ENCODE measurements at places on chromosomes 11 and 22.
A peak's percentile ranks its signal among the peaks of the same experiment; 100 is the strongest.

- DNase-seq: no peak
Observed at GRCh38 chr11:86138958-86139357, 70.1 kb upstream of the PICALM start.

GRCh38 chr11:129965248-129965647 lies 37.4 kb downstream of the PRDM10 start:
- DNase-seq: no peak

DNA sequence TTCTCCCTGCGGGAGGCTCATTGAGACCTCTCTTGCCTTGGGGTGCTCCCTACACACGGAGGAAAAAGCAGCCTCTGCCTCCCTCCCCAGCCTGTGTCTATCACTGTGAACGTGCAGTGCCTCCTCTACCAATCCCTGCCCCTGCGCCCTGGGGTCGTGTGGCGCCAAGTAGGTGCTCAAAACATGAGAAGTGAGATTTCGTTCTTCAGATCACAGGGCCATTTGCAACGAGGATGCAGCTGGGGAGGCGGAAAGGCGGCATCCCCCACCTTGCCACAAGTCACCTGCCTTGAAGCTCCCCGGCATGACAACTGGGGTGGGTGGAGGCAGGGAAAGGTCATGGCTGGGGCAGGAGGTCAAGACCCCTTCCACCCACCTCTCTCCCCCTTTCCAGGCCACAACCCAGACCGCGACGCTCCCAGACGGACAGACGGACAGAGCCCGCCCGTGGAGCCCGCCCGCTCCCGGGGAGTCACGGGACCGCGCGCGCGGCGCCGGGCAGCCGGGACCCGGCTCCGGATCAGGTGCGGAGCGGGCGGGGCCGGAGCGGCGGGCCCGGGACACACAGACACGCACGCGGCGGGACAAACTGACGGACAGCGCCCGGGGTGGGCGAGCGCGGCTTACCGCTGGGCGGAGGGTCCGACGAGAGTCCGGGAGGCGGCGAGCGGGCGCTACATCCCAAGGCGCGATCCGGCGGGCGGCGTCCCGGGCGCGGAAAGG lies 485 bp downstream of the KCNJ4 start:
- peak; percentile 14 for DNase-seq

- no peak for DNase-seq
Observed at GRCh38 chr11:26473216-26474194, 98.6 kb downstream of the MUC15 start.

DNA sequence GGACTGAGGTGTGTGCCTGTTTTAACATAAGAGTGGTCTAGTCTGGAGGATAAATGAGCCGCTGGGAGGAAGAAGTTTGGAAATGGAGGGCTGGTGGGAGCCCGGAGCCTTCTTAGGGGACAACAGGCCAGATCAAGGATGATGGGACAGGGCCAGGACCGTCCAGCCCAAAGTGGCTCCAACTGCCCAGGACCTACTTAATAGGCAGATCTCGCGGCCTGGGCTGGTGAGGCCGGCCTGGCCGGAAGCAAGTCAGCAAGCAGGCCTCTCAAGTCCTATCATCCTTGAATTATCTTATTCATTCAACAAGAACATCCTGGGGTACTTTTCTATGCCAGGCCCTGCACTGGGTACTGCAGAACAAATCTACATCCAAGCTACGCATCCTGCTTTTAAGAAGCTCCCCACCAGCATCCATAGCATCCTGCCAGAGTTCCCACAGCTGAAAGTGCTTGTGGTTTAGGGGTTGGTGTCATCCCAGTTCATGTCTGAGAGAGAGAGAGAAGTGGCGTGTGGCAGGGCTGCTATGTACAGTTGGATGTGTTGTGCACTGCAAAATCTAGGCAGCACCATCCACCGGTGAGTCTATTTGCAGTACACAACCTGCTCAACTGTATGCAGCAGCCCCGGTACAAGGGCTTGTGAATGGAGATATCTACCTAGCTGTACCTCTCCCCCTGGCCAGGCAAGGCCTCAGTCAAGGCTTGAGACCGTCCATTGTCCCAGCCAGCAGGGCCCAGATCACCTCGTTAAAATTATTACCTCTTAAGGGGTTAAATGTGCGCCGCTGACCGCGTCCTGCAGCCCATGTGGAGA lies 82.1 kb downstream of the FBLN1 start:
- no peak for DNase-seq

GRCh38 chr22:22022947-22023534 lies 40.5 kb upstream of the TOP3B start:
- no peak for DNase-seq

DNA sequence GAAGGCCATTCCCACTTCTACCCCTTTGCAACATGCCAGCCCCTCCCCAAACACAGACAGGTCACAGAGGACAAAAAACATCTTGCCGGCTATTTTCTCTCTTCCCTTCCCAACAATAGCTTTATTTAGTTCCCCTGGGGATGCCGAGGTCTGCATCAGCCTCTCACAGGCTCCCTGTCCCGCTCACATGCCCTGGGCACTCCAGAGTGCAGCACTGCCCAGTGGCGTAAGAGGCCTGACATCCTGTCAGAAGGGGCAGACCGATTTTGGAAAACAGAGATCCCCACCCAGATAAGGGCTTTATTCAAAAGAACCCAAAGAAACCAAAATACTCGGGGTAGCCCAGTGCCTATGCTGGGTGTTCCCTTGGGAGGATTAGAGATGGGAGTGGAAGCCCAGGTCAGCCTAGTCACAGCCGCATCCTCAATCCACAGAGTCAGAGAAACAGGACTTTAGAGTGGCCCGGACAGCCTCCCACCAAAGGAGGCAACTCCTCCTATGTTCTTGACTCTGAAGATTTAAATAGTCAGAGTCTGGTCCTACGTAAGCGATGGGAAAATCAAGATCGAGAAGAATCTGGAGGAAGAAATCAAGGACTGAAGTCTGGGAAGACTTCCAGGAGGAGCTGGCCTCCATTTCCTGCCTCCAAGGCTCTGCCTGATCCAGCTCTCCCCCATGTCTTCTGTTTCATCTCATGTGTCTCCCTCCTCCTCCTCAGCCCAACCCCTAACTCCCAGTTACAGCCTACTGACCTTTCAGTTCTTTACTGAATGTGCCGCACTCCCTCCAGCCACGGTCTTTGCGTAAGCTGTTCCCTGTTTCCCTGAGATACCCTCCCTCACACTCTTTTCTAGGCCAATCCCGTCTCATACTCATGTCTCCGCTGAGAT lies 129.3 kb downstream of the FBXO7 start:
- no peak for DNase-seq

- no peak for DNase-seq
Observed at GRCh38 chr11:110339456-110340250, 43.2 kb upstream of the RDX start.

GRCh38 chr11:34480314-34480713 lies 33.3 kb downstream of the ELF5 start:
- DNase-seq: no peak

- no peak for DNase-seq
Observed at GRCh38 chr11:83723999-83724398, 437.8 kb upstream of the CCDC90B start.

GRCh38 chr11:71551711-71552110 lies 3.5 kb downstream of the KRTAP5-9 start:
- DNase-seq: no peak

DNA sequence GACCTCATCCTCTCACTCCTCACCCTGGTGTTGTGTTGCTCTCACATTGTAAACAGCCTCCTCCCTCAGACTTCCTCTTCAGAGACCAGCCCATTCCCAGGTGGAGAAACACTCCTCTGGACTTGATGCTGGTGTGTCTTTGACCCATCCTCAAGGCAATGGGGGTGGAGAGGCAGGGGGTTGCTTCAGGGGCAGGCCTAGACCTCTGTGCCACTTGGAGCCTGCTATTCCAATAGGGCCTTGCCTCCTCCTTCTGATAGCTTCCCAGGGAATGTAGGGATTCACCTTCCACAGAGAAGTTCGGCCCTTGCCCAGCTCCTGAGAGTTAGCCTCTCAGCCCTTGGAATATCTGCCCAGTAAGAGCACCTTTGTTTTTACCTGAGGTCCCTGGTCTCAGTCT lies 606.6 kb upstream of the CADM1 start:
- DNase-seq: no peak

GRCh38 chr11:65793144-65793581 lies 6.3 kb downstream of the OVOL1 start:
- no peak for DNase-seq

All from stimulated activated CD4-positive, alpha-beta T cell treated with anti-CD3 and anti-CD28 coated beads, Interleukin-2, amount 100 ng/mL, for 24 hours (primary cell).